ENCODE measurements at places on chromosomes 2 and 18.

DNA sequence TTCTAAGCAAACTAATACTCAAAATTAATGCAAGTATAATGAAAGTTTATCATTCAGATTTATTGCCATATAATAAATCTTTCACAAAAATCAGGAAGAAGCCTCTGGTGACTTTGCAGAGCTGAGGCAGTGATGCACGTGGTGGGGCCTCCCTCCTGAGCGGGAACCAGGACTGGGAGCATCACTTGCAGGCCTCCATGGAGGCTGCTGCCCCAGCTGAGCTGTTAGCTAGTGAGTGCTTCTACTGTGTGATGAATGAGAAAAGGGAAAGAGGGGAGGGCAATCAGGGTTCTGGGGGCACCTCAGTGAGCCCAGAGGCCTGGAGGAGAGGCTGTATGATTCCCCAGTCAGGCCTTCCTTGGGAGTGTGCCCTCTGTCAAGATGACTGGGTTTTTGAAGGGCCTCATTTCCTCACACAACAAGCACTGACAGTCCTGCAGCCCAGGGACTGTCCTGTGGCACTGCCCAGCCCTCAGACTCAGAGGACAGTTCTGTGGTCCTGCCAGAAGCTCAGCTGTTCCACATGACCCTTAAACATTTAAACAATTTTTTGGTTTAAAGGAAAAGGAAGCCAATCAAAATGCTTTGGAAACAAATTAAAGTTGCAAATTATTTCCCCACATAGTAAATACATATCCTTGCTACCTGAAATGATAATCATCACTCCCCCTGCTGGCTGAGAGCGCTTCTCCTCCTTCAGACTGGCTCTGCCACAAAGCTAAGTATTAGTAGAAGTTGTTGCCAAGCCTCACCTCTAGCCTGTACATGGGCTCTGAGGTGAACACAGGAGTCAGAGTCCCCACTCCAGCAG is 90.9 kb upstream of the SMAD7 start:
- DNase-seq: peak; percentile 47

GRCh38 chr2:179123272-179123662 is 73.3 kb upstream of the CCDC141 start:
- no peak for DNase-seq

- no peak for DNase-seq
Observed at GRCh38 chr2:126852361-126852760, 46.3 kb upstream of the TEX51 start.

DNA sequence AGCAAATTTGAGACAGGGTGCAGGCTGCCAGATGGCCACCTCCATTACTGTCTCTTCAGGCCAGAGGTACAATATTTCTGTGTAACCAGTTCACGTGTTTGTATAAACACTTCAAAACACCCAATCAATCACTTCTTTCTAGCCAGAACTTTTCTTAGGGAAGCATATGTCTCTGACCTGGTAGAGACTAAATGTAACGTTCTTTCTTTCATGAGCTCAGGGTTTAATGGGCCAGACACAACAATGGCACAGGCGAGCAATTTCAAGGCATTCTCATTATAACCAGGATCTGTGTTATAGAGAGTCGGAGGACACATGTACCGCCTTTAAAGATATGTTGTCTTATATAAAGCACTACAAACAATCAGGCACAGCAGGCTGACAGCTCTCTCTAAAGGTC is 1846.4 kb upstream of the PIK3C3 start:
- peak; percentile 82 for DNase-seq

GRCh38 chr2:226427538-226428307 is 371.9 kb downstream of the IRS1 start:
- no peak for DNase-seq

DNA sequence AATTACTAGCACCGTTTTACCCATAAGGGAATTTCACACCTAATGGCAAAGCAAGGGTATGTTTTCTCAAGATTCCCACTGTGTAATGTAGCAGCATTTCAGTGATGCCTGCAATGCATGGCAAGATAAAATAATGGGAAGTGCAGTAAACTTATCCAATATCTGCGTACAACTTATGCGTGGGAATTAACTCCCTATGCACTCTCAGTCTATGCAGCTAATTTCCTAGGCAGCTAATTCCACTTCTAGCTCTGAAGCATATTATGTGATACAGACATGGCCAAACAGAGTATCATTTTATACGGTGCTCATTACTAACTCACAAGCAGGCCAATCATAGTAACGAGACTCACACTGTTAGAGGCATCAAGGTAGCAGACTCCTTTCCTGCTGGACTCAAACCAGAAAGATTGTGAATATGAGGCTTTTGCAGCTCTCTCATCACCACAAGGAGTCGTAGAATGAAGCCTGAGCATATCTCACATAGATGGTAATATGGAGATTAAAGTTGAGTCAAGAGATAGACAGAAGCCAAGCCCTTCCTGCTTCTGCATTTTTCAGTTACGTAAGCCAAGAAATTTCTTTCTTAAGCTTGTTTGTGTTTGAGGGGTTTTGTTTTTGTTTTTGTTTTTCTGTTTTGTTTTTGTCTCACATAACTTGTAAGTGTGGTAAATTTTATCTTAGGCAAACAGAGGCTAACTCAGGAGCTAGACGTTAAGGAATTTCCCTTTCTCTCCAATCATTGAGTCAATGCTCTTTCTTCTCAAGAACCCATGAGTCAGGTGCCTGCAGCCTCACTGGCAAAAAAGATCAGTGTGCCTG is 34.8 kb upstream of the ITGAV start:
- DNase-seq: no peak

DNA sequence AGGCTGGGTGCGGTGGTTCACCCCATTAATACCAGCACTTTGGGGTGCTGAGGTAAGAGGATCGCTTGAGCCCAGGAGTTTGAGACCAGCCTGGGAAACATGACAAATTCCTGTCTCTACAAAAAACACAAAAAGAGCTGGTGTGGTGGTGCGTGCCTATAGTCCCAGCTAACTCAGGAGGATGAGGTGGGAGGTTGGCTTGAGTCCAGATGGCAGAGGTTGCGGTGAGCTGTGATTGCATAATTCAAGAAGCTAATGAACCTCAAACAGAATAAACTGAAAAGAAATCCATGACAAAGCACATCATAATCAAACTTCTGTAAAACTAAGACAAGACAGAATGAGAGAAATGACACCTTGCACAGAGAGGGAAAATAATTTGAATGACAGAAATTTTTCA is 54.8 kb downstream of the SEMA4F start:
- DNase-seq: no peak

Measured in LNCaP clone FGC (cell line).